Right renal pelvis (tissue), 4 donors: ENCODE measurements at places on chromosomes 7 and 10. TPM values are rescaled to one million over a fixed set of nuclear protein-coding genes. Genes with fewer than 3 reads are reported as not detected.

The TCAF2 gene
- 3.1 TPM for polyA plus RNA-seq

- no peak for DNase-seq
Observed at GRCh38 chr10:14009371-14010100, 321.2 kb downstream of the FRMD4A start.

GRCh38 chr7:116588641-116589594 is 64.1 kb downstream of the CAV1 start:
- DNase-seq = peak; percentile 41

DNA sequence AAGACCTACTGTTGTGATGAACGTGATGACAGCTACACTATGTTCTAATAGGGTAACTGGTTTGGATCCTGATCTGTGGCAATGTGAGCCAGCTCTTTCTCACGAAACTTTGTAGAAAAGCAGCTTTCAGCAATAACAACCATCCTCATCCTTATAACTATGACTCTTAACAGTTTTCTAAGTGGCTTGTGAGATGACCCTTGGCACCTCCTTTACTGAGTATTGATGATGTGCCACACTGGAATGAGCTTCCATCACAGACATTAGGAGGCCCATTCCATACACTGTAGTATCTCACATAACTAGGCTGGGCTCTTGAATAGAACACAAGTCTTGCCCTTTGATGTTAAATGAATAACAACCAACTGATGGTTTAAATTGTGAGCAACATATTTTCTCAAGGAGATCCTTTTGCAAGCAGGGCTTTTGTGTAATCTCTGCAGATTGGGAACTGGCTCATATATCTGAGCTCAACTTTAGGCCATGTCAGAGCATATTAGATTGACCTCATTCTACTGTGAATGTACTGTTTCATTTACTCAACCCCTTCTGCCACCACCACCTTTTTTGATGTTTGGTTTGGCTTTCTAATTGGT is 46.4 kb downstream of the MYPN start:
- no peak for DNase-seq

DNA sequence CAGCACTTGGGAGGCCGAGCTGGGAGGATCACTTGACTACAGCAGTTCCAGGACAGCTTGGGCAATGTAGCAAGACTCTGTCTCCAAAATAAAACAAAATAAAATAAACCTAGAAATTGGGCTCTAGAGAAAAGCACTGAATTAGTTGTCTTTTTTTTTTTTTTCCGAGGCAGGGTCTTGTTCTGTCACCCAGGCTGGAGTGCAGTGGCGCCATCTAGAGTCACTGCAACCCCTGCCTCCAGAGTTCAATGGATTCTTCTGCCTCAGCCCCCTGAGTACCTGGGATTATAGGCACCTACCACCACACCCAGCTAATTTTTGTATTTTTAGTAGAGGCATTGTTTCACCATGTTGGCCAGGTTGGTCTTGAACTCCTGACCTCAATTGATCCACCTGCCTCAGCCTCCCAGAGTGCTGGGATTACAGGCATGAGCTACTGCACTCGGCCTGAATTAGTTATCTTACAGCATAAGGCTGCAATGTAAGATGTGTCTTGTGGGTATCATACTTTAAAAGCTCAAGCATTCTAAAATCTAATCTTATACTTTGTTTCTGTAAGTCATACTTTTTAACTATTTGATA is 12.8 kb downstream of the MEIG1 start:
- DNase-seq = no peak
